ENCODE measurements at places on chromosomes 13 and 19.

- DNase-seq: no peak
Measured at GRCh38 chr19:14437578-14438140, 4.6 kb downstream of the PKN1 start.

GRCh38 chr13:30904043-30904442 is 2.0 kb upstream of the MEDAG start:
- no peak for DNase-seq

- no peak for DNase-seq
Measured at GRCh38 chr19:40081411-40081810, 9.3 kb downstream of the ZNF780A start.

DNA sequence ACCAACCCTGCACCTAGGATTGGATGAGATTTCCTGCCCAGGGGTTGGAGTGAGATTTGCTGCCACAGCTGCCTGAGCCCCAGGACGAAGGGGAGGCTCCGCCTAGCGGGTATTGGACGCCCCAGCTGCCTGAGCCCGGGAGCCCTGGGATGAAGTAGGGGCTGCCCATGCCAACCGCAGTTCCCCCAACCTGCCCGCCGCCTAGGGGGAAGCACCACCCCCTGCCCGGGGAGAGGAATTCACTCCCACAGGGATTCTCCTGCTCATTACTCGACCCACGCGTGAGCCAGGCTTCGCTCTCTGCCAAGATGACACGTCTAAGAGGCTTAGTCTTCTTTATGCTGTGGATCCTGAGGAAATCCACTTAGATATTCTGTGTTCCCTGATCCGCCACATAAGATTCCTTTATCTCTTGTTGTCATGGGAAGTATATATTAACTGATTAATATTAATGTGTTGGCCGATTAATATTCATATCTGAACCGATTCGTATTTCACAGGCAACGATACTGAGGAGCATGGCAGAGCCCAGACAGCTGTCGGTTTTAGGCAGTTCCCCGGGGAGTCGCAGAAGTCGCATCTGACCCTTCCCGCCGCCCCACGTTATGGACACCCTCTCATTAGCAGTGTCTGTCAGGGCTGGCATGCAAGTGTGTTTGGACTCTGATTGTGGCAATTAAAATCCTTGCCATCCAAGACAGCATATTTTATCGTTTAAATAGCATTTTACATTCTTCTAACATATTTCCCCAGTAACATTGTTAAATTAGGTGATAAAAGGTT is 44.5 kb upstream of the KCTD15 start:
- no peak for DNase-seq

- DNase-seq: no peak
Measured at GRCh38 chr19:39038098-39038497, 5.7 kb upstream of the FBXO27 start.

DNA sequence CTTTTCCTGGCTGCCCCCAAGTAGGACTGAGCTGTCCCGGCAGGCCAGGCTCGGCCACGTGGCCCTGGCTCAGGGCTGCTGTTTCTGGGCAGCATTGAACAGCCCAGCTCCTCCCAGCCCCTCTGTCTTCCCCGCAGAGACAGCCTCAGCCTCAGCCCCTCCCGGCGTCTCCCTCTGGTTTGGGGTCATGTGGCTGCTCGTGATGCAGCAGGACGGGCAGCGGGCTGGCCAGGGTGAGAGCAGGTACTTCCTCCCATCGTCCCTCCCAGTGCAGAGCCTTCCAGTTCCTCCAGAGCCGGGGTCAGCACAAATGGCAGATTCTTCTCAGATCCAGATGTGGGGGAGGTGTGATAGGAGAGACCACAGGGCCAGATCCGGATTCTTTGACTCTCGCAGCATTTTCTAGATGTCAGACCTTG is 114.6 kb downstream of the KDM4B start:
- no peak for DNase-seq

DNA sequence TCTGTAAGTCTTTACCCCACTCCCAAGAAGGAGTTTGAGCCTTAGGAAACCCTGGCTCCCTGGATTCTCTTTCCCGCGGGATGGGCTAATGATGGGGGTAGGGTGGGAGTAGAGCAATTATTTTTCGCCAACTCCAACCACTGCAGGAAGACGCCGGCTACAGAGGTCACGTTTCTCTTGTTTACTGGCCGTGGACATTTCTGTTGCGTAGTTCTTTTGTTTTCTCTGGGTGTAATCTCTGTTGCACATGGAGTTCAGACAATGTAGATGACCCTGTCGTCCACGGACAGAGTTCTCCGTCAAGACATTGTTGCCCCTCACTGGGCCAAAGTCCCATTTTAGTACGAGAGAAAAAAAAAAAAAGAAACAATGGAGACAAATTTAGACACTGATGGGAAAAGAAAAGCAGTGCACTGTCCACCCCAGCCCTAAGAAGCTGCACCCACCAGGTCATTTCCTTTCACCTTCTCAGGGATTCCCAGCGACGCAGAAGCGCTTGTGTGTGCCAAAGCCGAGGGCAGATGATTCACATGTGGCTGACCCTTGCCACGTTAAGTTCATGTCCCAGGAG is 133.9 kb upstream of the ARGLU1 start:
- no peak for DNase-seq

GRCh38 chr19:40565910-40566495 is 10.7 kb upstream of the SHKBP1 start:
- DNase-seq: no peak

DNA sequence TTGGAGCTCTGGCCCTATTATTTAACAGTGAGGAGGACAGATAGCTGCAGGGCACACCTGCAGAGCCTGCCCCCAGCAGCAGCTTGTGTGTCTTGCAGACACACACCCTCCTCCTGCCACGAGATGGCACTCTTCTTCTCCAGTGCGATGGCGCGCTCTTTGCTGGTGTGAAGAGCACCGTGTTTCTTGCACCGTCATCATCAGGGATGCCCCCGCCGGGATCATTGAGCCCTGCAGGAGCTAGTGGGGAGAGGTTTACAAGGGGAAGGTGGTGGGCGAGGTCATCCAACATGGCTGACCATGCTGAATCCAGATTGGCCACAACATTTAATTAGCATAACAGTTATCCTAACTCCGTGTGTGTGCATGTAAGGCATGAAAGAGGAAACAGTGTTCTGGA is 105.6 kb downstream of the RAB20 start:
- peak; percentile 14 for DNase-seq

DNA sequence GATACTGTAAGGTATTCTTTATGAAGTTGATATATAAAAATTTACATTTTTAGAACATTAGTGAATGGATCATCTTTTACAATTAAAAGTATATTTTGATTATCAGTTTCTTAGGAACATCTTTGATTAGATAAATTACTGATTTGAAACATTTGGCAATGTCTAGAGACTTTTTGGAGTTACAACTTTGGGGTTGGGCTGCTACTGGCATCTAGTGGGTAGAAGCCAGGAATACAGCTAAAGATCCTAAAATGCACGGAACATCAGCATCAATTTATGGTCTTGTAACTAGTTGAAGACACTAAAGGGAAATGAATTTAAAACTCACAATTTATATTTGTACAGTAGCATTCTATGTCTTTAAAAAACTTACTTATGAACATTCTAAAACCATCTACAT is 19.9 kb downstream of the POMP start:
- DNase-seq: no peak

DNA sequence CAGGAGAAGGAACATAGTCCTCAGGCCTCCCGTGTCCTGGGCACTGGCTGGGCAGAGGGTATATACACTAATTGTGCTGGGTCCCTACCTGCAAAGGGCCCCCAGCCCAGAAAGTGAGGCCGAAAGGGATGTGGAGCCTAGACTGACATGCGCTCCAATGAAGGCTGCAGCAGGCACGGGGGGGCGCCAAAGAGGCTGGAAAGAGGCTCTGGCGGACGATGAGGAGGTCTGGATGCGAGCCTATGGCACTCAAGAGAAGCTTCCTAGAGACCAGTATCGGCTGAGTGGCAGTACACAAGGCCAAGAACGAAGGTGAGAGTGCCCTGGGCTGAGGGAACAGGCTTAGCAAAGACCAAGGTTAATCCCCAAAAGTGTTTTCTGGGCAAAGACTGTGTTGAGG is 16.6 kb downstream of the VRK3 start:
- no peak for DNase-seq

- no peak for DNase-seq
Measured at GRCh38 chr13:27276188-27276587, 5.6 kb downstream of the RASL11A start.

GRCh38 chr19:39175564-39175963 is 21.2 kb upstream of the NCCRP1 start:
- DNase-seq: no peak

DNA sequence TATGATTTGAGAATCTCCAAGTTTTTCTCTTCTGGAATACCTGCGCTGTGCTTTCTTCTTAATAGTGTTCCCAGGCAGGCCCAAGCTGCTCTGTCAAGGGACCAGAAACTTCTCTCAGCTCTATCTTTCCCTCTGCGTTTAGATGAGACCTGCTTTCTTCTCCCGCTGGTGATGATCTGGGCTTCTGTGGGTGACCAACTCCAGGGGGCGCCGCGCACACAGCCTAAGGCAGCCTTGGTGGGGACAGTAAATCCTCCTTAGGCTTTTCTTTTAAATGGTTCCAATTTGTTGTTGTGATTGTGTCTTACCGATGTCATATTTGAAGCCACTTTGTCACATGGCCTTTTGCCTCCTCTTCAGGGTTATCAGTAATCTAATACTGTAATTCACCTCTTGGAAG is 439.4 kb upstream of the KLF12 start:
- DNase-seq: no peak

DNA sequence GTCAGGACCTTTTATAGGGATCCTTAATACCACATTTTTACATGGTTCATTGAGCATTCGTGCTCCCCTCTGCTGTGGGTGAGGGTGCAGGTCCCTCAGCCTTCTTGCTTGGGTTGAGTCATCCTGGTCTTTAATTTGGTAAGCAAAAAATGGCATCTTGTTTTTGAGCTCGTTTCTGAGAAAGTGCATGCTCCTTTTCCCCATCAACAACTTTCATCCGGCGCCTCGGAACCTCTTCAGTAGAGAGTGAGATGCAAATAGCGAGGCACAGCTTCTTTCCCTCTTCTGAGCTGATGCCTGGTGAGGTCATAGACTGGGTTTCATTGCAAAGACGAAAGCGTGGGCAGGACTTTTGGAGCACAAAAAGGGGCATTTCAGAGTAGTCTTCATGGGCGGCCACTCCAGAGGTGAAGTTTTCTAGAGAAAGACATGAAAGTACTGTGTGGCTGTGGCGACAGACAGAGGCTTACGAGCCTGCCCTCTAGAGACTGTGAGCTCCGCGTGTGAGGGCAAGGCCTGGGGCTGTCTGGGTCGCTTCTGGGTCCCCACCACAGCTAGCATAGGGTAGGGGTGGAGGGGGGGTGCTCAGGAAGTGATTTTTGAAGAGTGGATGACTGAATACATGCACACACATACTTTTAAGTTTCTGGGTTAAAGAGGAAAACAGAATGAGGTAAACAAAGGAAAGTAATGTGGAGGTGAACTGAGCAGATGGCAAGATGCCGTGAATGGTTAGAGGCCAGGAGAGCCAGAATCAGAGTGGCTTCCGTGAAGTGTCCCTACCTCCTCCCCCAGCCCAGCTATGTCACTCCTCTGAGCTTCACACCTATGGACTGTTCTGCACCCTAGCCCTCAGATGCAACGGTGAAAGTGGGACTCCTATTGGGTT is 44.3 kb downstream of the BBC3 start:
- peak; percentile 60 for DNase-seq

DNA sequence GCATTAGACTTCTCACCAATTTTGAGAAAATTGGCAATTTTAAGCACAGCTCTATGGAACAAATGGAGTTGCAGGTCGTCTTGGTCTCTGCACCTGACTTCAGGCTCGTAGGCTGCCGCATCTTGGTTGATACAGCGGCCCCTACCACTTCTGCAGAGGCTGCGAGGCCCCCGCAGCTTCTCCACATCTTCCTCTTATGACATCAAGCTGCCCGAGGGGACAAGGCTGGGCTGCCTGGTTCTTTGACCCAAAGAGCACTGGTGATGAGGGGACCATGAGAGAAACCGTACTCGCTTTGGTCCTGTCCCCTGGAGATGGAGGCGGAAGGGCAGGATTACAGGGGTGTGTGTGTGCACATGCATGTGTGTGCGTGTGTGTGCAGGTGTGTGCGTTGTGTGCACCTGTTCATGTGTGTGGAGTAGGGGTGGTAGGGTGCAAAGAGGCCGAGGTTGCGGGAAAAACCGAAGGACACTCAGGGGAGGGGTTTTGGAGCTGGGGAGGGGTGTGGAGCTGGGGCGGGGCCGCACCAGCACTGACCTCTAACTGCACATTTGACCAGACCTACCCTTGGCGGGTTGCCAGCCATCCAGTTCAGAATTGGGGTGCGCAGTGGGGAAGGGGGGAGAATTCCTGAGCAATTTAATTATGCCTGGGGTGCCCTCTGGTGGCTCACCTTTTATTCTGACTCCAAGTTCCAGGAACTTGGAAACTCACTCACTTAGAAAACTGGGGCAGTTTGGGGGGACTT is 65.1 kb upstream of the ARHGEF7 start:
- no peak for DNase-seq

DNA sequence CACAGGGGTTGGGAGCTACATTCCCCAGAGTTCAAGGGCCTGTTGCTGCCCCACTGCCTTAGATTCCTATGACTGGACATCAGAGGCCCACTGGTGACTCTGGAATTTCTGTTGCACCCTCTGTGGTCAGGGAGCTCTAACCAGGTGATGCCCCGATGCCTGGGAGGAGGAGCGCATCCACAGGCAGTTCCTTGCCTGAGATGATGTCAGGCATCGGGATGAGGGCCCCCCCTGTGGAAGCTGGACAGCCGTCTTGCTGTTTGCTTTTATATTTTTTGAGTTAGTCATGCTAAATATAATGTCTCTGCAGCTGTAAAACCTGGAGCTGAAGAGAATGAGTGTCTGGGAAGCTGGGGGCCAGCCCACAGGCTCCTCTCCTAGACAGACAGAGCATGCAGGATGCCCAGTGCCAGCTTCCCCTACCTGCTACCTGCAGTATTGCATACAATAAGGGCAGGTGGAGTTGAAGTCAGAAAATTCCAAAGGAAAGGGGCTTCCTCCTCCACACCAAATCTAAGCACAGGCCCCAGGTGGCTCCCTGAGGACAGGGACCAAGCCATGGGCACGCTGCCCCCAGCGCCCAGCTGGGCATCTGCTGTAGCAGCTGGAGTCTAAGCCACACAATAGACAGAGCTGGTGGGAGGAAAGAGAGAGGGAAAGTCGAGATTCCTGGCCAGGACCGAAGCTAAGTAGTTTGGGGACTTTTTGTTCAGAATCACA is 16.2 kb downstream of the COL4A2 start:
- DNase-seq: no peak

- no peak for DNase-seq
Measured at GRCh38 chr19:45769821-45770191, 754 bp upstream of the SIX5 start.

DNA sequence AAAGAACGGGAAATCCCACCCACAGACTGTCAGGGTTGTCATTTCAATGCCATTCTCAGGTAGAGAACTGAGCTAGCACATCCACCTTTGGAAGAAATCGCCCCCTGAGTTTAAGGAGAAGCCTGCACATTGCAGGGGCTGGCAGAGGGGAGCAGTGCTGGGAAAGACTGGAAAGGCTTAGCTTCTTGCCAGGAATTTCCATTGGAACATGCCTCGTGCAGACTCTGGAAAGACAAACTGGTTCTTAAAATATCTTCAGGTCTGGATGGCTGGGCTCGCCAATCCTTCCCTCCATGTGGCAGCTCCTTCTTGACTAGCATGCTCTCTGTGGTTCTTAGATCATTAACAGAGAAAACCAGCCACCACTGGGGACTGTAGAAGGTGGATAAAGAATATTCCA is 414.1 kb downstream of the TSHZ3 start:
- DNase-seq: no peak
